ENCODE measurements at places on chromosomes 2 and 18. TPM values are rescaled to one million over a fixed set of nuclear protein-coding genes. Genes with fewer than 3 reads are reported as not detected.

DNA sequence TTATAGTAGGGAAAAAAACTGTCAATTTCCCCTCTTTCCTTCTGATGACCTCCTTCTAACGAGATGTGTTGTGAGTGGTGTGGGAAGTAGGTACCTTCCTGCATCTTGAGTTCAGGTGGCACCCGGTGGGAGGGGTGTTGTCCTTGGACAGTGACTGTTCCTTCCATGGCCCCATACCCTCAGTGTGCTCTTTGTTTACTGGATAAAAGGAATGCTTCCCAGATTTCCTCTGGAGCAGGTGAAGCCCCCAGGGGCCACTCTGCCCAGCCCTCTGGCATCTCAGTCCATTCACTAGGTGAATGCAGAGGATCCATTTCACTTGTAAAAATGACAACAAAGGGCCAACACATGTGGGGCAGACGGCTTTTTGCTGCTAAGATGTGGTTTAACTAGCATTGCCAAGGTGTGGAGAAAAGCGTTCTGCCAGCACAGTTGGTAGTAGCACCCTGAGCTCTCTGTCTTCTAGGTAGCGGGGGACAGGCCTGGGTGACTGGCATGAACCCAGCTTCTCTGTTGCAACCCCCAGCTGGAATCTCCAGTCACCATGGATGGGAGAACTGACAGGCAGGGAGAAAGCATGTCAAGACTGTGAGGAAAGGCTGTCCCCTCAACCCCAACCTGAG is 6.9 kb downstream of the GDF7 start:
- no peak for DNase-seq

CTDP1 gene
- 8.3 TPM for polyA plus RNA-seq

DNA sequence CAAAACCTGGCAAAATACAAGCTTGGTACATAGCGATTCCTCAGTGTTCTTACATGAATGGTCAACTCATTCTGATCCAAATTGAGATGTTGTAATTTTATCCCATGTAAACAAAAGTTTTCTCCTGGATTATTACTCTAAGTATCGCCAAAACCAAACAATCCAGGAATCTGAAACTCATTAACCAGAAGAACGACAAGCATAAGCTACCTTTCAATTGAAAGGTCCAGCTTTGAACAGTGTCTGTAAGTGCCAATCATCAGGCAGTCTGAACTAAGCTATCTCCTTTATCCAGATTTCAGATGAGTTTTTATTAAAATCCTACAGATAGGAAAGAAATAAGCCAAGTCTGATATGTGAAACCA is 2.4 kb downstream of the MEX3C start:
- DNase-seq = no peak

GRCh38 chr2:71930049-71930681 is 217.5 kb downstream of the CYP26B1 start:
- no peak for DNase-seq

ORMDL1 gene
- polyA plus RNA-seq = 48.0 TPM

GRCh38 chr2:121613152-121613551 is 36.1 kb downstream of the CLASP1 start:
- no peak for DNase-seq

- DNase-seq = no peak
These were observed 17.3 kb upstream of the RHOB start for GRCh38 chr2:20429528-20429927.

MAL gene
- 4.5 TPM for polyA plus RNA-seq

GRCh38 chr2:48601349-48601748 is 16.3 kb upstream of the GTF2A1L start:
- no peak for DNase-seq

DNA sequence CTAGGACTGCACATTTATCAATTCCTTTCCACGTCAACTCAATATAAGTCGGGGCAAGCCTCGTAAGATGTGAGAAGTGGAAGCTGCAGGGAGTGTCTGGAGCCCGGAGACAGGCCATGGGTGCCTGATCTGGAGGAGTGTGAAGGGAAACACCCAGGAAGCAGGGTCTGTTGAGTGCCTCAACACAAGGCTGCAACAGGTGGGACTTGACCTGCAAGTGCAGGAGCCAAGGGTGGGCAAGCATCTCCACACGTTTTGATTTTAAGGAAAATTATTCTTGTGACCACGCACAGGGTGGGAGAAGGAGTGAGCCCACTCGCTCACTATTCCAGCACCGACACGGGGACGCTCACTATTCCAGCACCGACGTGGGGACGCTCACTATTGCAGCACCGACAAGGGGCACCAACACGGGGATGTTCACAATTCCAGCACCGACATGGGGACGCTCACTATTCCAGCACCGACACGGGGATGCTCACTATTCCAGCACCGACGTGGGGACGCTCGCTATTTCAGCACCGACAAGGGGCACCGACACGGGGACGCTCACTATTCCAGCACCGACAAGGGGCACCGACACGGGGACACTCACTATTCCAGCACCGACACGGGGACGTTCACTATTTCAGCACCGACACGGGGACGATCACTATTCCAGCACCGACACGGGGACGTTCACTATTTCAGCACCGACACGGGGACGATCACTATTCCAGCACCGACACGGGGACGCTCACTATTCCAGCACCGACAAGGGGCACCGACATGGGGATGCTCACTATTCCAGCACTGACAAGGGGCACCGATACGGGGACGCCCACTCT is 197.3 kb downstream of the EIPR1 start:
- DNase-seq = no peak

- no peak for DNase-seq
These were observed 738.7 kb upstream of the CHAC2 start for GRCh38 chr2:53028746-53029423.

CRYGC gene
- polyA plus RNA-seq = not detected

ANTXR1 gene
- 230 TPM for polyA plus RNA-seq

All from muscle of arm (tissue), 14 donors.